ENCODE measurements at places on chromosomes 1 and 21. TPM values are rescaled to one million over a fixed set of nuclear protein-coding genes. Genes with fewer than 3 reads are reported as not detected.
A peak's percentile ranks its signal among the peaks of the same experiment; 100 is the strongest.

CALML6 gene
- total RNA-seq, result not detected

BPNT1 gene
- 37.3 TPM for total RNA-seq

TNFRSF18 gene
- total RNA-seq, result 3.2 TPM

UQCRHL gene
- total RNA-seq, result 0.80 TPM

PIGC gene
- 15.5 TPM for total RNA-seq

NLRP3 gene
- total RNA-seq, result 1.7 TPM

OPTC gene
- not detected for total RNA-seq

MAP7D1 gene
- total RNA-seq, result 70.0 TPM

CHIT1 gene
- not detected for total RNA-seq

TFF3 gene
- 15.1 TPM for total RNA-seq

- no peak for DNase-seq
- no peak overlapping the region for H3K4me3 ChIP-seq
- peaks cover 28% of the 10 kb centered on the region for H3K27me3 ChIP-seq
- H3K36me3 ChIP-seq, result no peaks in the 10 kb centered on the region
- no peak overlapping the region for H3K27ac ChIP-seq
- H3K4me1 ChIP-seq, result peaks cover 17% of the 10 kb centered on the region
Observed at GRCh38 chr1:162006081-162006480, 17.6 kb downstream of the OLFML2B start.

DNA sequence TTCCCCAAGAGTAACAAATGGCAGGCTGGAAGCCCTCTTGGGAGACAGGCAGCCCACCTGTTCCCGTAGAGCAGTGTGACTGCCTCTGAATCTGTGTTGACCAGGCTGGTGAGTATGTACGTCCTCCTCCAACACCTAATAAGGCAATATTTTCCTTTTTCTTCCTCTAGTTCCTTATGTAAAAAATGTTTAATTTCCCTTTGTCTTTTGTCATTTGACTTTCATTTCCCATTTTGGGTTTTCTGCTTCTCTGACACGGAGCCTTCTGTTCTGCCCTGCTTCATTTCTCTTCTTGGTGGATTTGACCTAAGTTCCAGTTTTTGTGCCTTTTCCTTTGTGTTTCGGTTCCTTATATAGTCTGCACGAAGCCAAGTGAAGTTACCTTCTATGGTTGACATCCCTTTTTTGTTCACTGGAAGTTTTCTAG is 65.8 kb upstream of the ATF3 start:
- no peaks in the 10 kb centered on the region for H3K4me1 ChIP-seq
- no peaks in the 10 kb centered on the region for H3K27me3 ChIP-seq
- no peak overlapping the region for H3K4me3 ChIP-seq
- H3K36me3 ChIP-seq, result no peaks in the 10 kb centered on the region
- H3K27ac ChIP-seq, result peak overlapping the region; percentile 6
- DNase-seq, result no peak

DNA sequence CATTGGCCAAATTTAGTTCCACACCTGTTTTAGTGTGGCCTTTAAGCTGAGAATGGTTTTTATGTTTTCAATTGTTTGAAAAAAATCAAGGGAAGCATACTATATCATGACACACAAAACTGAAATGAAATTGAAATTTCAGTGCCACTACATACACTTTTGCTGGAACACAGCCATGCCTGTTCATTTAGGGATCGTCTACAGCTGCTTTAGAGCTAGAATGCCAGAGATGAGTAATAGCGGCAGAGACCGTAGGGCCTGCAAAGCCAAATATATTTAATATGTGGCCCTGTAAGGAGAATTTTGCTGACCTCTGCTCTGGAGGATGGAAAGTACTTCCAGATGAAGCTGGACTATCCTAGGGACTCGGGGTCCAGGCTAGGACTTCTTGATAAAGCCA is 62.5 kb upstream of the LYST start:
- no peaks in the 10 kb centered on the region for H3K27me3 ChIP-seq
- peak overlapping the region; percentile 5 for H3K27ac ChIP-seq
- DNase-seq, result no peak

GRCh38 chr1:64469116-64469976 is 583 bp upstream of the CACHD1 start:
- no peak for DNase-seq
- H3K27ac ChIP-seq, result peak overlapping the region; percentile 81
- peaks cover 5% of the 10 kb centered on the region for H3K4me1 ChIP-seq
- H3K27me3 ChIP-seq, result no peaks in the 10 kb centered on the region
- H3K36me3 ChIP-seq, result no peaks in the 10 kb centered on the region

- H3K4me1 ChIP-seq, result no peaks in the 10 kb centered on the region
- no peak overlapping the region for H3K27ac ChIP-seq
- DNase-seq, result no peak
- H3K36me3 ChIP-seq, result no peaks in the 10 kb centered on the region
Observed at GRCh38 chr1:160883581-160884513, 1.1 kb downstream of the ITLN1 start.

GRCh38 chr1:161098210-161099068 is at the start of gene KLHDC9:
TSS of gene KLHDC9 (plus strand) at chr1:161098361. CDS start at chr1:161098536, 175 bp downstream.
- H3K4me1 ChIP-seq, result peaks cover 33% of the 10 kb centered on the region
- no peaks in the 10 kb centered on the region for H3K36me3 ChIP-seq
- H3K27me3 ChIP-seq, result no peaks in the 10 kb centered on the region
- DNase-seq, result no peak
- H3K4me3 ChIP-seq, result peak within 1 kb of the TSS; percentile 84
- peak within 1 kb of the TSS; percentile 82 for H3K27ac ChIP-seq

DNA sequence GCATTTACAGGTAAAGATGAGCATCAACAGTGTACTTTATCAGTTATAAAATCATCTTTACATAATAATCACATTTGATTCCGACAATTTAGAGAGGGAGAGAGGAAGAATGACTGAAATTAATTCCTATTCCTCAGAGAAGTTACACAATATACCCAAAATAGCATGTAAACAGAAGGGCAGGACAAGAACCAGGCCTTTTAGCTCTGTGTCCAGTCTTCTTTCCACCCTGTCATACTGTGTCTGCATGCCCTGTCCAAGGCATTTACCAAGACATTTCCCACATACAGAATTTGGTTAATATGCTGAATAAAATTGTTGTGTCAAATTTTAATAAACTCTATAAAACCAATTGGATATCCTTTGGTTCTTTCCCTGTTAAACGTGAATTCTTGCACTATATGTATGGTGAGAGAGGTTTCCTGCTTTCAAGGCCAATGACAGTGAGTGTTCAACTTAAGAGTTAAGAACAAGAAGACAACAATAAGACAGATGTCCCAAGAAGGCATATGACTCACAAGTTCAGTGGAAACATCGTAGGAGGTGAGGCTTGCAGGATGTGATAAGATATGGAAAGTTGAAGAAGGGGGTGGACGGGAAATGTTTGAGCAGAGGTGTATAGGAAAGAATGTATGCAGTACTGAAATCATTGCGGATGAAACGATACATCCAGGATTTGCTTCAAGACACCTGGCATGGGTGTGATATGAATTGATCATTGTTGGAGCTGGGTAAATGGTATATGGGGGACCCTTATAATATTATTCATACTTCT is 20.8 kb downstream of the LRRC8B start:
- no peak overlapping the region for H3K4me3 ChIP-seq
- no peaks in the 10 kb centered on the region for H3K27me3 ChIP-seq
- no peak for DNase-seq
- H3K36me3 ChIP-seq, result no peaks in the 10 kb centered on the region
- peaks cover 27% of the 10 kb centered on the region for H3K4me1 ChIP-seq

GRCh38 chr1:198939286-198939685 is 300.4 kb downstream of the PTPRC start:
- no peaks in the 10 kb centered on the region for H3K4me1 ChIP-seq
- no peaks in the 10 kb centered on the region for H3K36me3 ChIP-seq
- H3K4me3 ChIP-seq, result no peak overlapping the region

GRCh38 chr1:196305216-196305615 is 303.0 kb downstream of the KCNT2 start:
- no peaks in the 10 kb centered on the region for H3K27me3 ChIP-seq
- no peak overlapping the region for H3K27ac ChIP-seq
- H3K4me1 ChIP-seq, result no peaks in the 10 kb centered on the region

GRCh38 chr1:35883635-35884101 is 659 bp downstream of the AGO1 start:
- peak overlapping the region; percentile 67 for H3K27ac ChIP-seq
- no peak for DNase-seq
- H3K36me3 ChIP-seq, result no peaks in the 10 kb centered on the region
- peak overlapping the region; percentile 76 for H3K4me3 ChIP-seq
- H3K27me3 ChIP-seq, result no peaks in the 10 kb centered on the region

DNA sequence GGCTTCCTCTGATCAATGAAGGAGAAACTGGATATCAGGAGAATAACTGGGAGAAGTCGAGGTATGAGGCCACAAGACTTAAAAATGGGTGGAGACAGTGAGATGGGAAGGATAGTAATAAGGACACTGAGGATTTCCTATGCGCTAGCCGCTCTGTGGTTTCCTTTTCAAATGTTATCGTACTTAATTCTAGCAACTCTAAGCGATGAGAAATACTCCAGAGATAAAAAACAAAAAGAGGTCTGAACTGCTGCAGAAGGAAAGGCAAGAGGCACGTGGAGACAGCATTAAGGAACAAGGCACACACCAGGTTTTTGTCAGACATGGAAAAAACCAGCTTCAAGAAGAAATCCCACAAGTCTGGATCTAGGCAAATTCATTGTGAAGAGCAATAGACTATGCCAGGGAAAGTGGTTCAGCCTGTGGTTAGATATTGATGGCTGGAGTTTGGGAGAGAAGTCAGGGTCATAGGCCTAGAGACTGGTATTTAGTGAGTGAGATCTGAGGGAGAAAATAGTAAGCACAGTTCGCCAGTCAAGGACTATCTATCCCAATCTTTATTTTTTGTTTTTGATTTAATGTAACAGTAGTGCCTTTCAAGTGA is 5.3 kb downstream of the CLCA2 start:
- no peaks in the 10 kb centered on the region for H3K27me3 ChIP-seq
- H3K27ac ChIP-seq, result peak overlapping the region; percentile 87
- no peaks in the 10 kb centered on the region for H3K36me3 ChIP-seq
- DNase-seq, result no peak

GRCh38 chr1:201553496-201554189 is 14.7 kb downstream of the NAV1 start:
- no peak overlapping the region for H3K4me3 ChIP-seq
- no peaks in the 10 kb centered on the region for H3K27me3 ChIP-seq
- H3K27ac ChIP-seq, result peak overlapping the region; percentile 63
- H3K4me1 ChIP-seq, result peaks cover 5% of the 10 kb centered on the region

DNA sequence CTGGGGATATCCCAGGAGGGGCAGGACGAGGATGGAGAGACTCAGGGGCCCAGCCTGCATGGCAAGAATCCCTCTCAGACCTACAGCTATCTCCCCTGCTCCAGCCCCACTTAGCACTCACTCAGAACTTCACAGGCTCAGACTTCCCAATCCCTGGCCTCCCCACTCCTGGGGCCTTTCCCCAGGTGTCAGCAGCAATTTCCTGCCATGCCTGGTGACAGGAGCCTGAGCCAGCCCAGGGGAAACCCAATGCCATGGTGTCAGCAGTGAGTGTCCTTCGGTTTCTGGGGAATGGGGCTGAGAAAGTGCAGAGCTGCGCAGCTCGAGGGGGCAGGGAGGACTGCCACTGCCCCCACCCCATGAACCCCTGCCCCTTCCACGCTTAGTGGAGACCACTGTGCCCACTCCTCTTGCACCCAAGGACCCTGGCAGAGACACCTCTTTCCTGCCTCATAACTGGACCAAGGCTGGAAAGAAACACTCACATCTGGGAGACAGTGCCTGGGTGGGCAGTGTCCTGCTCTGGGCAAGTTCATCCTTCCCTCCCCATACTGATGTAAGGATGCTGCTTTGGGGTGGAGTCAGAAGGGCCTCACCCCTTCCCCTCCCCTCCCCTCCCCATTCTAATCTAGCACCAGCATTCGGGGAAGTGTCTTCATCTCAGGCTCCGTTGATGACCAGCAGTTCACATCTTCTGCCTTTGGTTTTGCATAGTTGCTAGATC is 17.1 kb upstream of the UBL4B start:
- no peaks in the 10 kb centered on the region for H3K4me1 ChIP-seq
- H3K36me3 ChIP-seq, result no peaks in the 10 kb centered on the region
- no peak overlapping the region for H3K4me3 ChIP-seq
- no peak overlapping the region for H3K27ac ChIP-seq

- DNase-seq, result no peak
- H3K4me1 ChIP-seq, result peaks cover 58% of the 10 kb centered on the region
- H3K36me3 ChIP-seq, result no peaks in the 10 kb centered on the region
- no peak overlapping the region for H3K4me3 ChIP-seq
- no peaks in the 10 kb centered on the region for H3K27me3 ChIP-seq
- H3K27ac ChIP-seq, result no peak overlapping the region
Observed at GRCh38 chr21:38794978-38795377, 10.8 kb upstream of the ETS2 start.

GRCh38 chr1:42886800-42887199 is 40.4 kb downstream of the ZNF691 start:
- DNase-seq, result no peak
- H3K27me3 ChIP-seq, result no peaks in the 10 kb centered on the region
- H3K4me3 ChIP-seq, result no peak overlapping the region
- H3K36me3 ChIP-seq, result no peaks in the 10 kb centered on the region

DNA sequence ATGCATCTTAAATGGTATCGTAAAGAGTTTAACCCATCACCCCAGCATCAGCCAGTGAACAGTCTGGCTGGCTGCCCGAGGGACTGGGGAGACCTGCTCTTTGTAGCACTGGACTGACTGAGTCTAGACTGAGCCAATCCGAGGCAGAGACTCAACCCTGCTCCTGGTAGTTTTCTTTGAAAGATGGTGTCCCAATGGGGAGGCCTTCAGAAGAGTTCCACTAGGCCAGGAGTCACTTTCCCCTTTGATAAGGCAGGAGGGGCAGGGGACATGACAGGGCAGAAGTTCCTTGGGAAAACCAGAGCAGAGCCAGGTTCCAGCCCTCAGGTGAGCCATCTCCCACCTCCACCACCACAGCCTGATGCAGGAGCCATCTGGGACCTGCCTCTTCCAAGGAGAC is 203.5 kb downstream of the CAMTA1 start:
- no peak overlapping the region for H3K4me3 ChIP-seq
- DNase-seq, result no peak
- no peaks in the 10 kb centered on the region for H3K36me3 ChIP-seq
- H3K27me3 ChIP-seq, result no peaks in the 10 kb centered on the region
- no peak overlapping the region for H3K27ac ChIP-seq

DNA sequence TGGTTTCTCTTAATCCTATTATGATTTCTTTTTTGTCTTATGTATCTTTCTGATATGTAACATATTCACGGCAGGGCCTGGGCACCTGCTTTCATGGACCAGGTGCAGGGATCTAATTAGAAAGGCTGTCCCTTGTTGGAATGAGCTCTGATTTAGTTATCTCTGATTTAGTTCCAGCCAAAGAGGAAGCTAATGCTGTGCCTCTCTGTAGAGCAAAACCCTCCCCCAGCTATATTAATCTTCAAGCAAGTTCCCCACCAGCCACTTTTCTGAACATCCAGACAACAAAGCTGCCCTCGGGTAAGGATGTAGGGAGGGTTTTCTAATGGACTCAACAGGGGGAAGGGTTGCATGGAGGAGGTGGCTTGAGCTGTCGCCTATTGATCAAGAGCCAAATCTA is 6.1 kb downstream of the TSACC start:
- DNase-seq, result no peak
- no peaks in the 10 kb centered on the region for H3K27me3 ChIP-seq
- no peak overlapping the region for H3K4me3 ChIP-seq
- H3K36me3 ChIP-seq, result no peaks in the 10 kb centered on the region

Data from esophagus squamous epithelium (tissue), 5 donors.